ENCODE measurements at places on chromosomes 12 and 14.

DNA sequence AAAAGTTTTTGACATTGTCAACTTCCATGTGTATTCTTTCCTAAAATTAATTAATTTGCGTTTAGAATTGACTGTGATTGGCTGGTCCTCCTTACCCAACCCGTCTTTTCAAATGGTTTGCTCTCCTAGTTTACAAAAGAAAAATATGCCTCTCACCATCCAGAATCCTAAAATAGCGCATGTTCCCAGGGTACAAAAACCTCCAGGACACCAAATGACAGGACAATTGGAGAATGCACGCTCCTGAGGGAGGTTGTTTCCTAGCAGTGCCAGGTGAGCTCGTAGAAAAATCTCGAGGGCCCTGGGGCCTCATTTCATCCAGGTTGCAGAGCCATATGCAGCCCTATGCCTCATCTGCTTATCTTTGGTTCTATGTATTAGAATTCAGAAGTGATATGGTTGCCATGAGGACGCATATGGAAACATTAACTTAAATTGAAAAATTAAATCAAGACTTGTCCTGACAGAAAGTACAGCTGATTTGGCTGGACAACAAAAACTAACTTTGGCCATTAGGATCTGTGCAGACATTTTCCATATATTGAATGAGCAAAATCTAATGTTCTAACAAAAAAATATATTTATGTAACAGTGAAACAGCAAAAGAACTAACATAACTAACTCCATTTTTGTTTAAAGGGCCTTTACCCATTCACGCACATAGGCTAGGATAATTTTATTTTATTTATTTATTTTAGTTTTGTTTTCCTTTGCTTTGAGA is 28.2 kb upstream of the EGLN3 start:
- DNase-seq = no peak

- DNase-seq = no peak
Measured at GRCh38 chr14:91413547-91414474, 3.8 kb downstream of the CCDC88C start.

DNA sequence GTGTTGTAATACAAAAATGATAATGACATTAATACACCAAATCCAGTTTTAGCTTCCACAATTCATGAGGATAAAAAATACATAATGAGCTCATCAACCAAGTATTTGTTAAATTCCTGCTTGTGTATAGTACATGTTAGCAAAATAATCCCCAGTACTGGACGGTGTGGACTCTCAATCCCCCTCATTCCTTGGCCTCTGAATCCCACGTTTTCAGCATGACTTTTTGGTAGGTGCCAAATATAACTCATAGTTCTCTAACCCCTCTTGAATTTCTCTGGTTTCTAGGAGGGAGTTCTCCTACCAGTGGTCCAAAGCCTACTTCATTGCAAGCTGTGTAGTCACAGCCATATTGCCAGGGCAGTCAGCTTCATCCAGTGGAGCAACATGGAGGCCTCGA is 41.4 kb upstream of the EPS8 start:
- DNase-seq = no peak

DNA sequence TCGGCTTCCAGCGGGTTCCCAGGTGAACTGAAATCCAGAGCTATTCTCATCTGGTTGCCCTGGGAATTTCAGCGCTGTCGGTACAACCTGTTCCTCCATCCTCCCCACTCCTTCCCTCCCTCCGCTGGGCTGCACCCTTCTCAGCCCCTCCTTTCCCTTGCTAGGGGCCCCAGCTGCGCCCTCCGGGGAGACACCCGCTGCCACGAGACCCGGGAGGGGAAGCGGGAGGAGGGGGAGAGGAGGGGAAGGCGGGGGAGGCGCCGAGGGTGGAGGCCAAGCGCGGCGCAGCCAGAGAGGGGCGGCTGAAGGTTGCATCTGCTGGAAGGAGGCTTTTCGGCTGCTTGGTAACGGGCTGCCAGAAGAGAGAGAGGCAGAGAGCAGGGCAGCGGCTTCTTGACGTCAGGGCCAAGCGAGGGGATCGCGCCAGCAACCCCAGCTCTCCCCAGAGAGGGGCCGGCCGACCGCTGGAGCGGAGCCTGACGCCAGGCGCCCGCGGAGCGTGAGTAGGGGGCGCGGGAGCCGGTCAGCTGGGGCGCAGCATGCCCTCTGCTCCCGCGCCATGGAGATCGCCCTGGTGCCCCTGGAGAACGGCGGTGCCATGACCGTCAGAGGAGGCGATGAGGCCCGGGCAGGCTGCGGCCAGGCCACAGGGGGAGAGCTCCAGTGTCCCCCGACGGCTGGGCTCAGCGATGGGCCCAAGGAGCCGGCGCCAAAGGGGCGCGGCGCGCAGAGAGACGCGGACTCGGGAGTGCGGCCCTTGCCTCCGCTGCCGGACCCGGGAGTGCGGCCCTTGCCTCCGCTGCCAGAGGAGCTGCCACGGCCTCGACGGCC is at the start of gene KCNA5:
Gene KCNA5 (plus strand): TSS at position 291 of the 831 bp plus-strand sequence. CDS start 269 bp downstream, at position 560.
- DNase-seq = no peak

DNA sequence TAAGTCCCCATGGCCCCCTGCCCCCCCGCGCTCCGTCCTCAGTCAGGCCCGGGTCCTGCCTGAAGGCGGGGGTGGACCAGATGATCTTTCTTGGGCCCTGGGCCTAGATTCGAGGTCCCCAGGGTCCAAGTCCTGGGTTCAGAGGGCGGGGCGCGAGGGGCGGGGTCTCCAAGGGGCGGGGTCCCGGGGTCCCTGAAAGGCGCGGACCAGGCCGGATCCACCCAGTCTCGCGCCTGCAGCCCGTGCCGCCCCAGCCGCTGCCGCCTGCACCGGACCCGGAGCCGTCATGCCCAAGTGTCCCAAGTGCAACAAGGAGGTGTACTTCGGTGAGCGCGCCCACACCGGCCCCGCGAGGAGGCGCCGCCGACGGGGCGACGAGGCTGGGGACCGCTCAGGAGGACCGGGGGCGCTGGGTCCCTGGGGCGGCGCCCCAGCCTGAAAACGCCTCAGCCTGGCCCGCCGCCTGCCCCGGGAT is 325 bp downstream of the CRIP1 start:
- peak; percentile 63 for DNase-seq

DNA sequence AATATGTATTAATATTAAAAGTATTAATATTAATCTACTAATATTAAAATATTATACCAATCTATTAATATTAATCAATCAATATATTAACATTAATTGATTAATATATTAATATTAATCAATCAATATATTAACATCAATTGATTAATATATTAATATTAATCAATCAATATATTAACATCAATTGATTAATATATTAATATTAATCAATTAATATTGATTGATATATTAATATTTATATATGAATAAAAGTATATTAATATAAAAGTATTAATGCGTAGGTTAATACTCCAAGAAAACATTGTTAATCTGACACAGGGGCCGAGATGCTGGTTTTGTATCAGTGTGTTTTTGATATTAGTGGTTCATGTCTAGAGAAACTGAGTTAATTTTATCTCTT is 1430.1 kb upstream of the SEL1L start:
- no peak for DNase-seq

DNA sequence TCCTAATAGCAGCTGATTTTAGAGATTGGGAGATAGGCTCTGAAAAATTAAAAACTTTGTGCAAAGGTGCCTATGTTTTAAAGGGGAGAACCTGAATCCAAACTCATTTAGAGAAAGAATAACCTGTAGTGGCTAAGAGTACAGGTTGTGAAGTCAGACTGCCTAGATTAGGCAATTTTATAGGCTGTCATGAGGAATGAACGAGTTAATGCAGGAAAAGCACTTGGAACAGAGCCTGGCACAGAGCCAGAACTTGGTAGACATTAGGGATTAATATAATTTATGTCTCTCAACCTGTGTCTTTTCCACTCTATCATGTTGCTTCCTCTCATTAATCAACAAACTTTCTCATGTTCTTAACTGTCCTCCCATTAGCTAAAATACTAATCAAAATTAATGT is 98.1 kb downstream of the WIF1 start:
- DNase-seq = no peak

- DNase-seq = no peak
Measured at GRCh38 chr12:42716491-42716891, 126.9 kb upstream of the PRICKLE1 start.

DNA sequence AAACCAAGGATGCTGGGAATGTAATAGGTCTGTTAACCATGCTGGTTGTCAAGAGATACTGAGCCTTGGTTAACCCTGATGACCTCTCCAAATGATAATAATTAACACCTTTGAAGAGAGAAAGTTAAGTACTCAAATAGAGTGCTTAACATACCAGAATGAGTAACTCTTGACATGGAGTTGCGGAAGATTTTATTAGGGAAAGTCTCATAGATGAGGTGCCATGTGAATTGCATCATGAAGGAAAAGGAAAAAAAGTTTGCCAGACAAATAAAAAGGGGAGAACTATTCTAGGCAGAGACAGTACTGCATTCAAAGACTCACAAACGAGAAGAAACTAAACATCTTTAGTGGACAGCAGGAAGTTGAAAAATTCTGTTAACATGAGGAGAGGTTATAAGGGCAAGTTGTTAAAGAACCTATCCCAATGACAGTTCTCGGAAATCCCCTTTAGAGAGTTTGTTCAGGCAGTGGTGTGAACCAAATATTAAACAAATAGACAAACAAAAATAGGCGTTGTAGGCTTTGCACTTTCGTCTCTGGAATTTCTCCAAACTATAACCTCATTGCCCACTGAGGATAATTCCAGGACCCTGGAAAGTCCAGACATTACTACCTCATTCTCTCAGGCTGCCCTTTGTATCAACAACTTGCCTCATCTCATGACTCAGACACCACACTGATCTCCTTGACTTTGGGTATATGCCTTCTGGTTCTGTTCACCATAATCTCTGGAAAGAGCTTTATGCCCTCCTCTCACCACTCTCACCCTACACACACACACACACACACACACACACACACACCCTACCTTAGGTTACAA is 435.0 kb downstream of the GXYLT1 start:
- DNase-seq = no peak

GRCh38 chr14:69327507-69327906 is 67.5 kb downstream of the GALNT16 start:
- no peak for DNase-seq

DNA sequence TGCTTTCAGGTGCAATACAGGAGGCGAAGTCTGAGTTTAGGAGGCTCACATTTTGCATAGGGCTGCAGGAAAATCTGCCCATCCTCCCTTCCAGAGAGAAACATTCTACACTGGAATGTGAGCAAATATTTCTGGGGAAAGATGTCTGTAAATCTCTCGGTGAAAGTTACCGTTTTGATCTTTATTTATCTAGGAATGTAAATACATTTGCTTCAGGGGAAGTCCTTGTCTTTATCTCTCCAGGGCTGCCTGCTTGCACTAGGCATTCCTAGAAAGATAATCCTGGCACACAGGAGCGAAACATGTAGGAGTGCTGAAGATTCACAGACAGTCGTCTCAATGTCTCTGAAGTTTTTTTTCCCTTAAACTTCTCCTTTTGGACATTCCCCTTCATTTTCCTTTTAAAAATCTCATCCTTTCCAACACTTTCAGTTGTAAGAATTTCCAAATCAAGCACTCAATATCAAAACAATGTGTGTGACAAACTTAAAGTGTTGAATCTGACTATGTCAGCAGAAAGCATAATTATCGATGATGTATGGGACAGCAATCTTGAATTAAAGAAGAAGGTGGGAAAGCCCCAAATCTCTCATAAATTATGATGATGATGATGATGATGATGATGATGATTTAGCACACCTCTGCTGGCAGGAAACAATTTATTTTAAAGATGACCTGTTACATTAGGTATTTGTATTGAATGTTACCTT is 113.4 kb upstream of the RESF1 start:
- no peak for DNase-seq

DNA sequence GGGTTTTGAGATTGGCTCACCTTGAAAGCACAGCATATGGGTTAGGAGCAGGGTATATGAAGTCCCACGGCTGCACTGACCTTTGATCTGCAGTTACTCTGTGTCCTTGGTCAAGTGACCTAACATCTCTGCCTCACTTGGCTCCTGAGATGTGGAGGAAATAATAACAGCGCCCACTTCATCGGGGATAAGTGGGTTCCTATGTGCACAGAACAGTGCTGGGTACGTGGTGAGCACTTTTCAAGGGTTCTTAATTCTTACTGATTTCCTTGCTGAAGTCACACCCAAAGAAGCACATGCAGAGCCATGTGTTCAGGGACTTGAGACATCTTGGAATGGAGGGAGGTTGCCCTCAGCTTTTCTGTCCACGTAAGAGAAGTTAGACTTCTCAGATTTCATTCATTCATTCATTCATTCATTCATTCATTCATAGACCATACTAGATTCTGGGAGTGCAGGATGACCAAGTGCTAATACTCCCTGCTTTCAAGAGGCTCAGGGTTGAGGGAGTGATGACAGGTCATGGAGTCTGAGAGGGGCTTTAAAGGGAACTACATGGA is 39.4 kb downstream of the ADGRD1 start:
- no peak for DNase-seq

DNA sequence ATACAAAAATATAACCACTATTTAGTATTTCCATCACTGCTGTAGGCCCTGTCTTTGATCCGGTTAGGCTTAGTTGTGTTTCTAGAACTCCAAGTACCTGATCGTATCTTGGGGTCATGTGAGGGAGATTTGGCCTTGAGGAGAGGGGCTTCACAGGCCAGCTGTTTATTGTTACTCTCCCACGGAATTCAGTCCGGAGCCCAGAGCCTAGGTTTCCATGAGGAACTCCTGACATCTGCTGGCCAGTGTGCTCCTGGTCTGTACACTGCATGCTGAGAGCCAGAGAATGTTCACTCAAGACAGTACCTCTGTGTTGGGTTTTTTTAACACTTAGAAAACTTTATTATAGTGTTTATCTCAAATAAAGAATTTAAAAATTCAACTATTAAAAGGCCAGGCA is 341.0 kb upstream of the TMEM132C start:
- no peak for DNase-seq

DNA sequence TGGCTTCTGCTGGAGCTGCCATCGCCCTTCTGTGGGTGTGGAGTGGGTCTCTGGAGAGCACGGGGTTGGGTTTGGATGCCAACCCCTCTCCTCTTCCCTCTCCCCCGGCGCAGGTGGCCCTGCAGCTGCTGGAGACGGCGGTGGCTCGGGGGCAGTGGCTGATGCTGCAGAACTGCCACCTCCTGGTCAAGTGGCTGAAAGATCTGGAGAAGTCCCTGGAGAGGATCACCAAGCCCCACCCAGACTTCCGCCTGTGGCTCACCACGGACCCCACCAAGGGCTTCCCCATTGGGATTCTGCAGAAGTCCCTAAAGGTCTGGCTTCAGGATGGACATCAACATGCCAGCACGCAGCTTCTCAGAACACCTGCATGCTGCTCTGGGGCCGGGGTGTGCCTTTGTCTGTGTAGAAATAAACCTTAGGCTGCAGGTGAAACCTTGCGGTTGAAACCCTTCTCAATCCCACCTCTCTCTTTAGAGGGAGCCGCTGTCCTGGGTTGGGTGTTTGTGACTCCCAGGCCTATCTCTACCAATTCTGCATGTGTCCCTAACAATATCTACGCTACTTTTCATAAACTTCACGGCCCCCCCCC is 44.3 kb downstream of the CCDC92 start:
- DNase-seq = no peak

DNA sequence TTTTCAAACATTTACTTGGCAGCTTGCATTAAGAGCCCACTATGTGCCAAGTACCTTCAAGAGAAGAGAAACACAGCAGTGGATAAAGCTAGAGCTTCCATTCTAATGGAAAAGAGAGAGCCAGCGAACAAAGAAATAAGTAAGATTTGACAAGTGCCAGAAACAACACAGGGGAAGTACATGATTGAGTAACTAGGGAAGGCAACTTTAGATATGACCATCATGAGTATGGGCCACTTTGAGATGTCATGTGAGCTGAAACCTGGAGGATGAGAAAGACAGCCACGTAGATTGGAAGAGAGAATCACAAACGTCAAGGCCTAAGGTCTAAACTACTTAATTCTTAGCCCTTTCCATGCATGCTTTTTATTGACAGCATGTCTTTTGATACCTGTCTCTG is 121.4 kb downstream of the ITPR2 start:
- no peak for DNase-seq
